Naive thymus-derived CD8-positive, alpha-beta T cell (primary cell): ENCODE measurements at places on chromosomes 3 and 15. TPM values are rescaled to one million over a fixed set of nuclear protein-coding genes. Genes with fewer than 3 reads are reported as not detected.

DNA sequence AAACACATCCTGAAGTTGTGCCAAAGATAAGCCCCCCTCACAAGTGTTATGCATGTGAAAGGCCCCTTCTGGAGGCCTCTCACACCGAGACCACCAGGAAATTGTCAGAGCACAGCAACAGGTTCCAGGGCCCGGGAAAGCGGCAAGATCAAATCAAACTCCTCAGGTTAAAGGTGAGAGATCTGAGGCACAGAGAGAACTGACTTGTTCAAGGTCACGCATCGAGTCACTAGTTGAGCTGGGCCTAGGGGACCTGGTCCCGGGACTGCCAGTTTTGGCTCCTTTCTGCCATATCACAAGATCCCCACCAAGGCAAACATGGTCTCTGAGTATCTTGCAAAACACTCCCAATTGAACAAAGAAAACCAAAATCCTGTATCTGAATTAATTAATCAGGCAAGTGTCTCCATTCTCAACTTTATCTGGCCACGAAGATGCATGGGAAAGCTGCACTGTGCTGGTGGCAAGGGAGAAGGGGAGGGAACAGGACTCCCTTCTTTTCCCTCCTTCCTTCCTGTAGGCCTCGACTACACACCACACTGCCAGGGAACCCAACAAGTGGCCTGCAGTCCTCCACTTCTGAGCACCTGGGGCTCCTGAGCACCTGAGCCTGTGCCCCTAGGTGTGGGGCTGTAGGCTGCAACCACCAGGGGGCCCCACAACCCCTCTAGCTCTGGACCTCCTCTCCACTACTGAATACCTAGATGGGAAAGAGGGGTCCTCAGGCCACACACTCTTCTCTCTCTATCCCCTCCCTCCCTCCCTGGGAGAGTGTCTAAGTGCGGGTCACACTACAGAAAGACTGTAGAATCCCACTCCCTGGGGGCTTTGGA is 37.3 kb downstream of the ANP32A start:
- peak; percentile 69 for DNase-seq
- peaks cover 6% of the 10 kb centered on the region for H3K36me3 ChIP-seq
- H3K27me3 ChIP-seq = no peaks in the 10 kb centered on the region
- H3K4me1 ChIP-seq = peaks cover 15% of the 10 kb centered on the region

Gene NANOGP8
- not detected for total RNA-seq

GRCh38 chr3:48440590-48440958 is 517 bp downstream of the TMA7 start:
- H3K27me3 ChIP-seq = no peaks in the 10 kb centered on the region
- peaks cover 41% of the 10 kb centered on the region for H3K4me1 ChIP-seq
- H3K27ac ChIP-seq = peak overlapping the region; percentile 100
- peak overlapping the region; percentile 89 for H3K4me3 ChIP-seq
- H3K36me3 ChIP-seq = no peaks in the 10 kb centered on the region

DNA sequence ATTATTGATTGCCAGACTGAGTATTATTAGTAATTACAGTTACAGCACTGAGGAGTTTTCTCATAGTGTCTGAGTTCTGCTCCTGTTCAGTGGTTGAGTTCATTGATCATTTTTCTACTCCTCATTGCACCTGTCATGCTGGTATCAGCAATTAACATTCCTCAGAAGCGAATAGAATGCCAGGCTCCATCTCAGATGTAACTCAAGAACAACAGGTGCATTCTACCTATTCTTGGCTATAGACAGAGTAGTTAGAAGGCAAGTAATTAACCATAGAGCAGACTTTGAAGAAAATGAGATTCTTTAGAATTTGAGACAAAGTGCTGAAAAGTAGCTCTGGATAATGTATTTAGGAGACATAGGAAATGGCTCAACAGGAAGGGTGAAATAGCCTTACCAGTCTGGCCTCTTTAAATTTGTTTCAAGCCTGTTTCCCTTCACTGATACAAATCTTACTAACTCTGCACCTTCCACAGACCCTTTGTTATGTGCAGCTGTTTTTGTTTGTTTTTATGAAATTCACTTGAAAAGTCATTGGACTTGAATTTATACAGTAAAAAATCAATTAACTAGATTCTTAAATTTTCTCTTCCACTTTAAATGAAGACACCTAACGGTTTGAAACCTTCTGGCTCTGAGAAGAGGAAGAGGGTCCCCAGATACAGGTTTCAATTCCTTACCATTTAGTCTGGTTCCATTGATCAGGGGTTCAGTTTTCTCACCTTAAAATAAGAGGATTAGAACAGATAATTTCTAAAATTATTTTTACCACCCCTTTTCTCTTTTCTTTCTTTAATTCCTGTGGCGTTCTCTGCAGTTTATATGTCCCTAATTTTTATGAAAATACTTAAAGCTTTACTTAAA is 109.6 kb downstream of the FNDC3B start:
- DNase-seq = no peak
- no peaks in the 10 kb centered on the region for H3K36me3 ChIP-seq
- H3K4me3 ChIP-seq = no peak overlapping the region
- H3K4me1 ChIP-seq = peaks cover 66% of the 10 kb centered on the region
- no peak overlapping the region for H3K27ac ChIP-seq

DNA sequence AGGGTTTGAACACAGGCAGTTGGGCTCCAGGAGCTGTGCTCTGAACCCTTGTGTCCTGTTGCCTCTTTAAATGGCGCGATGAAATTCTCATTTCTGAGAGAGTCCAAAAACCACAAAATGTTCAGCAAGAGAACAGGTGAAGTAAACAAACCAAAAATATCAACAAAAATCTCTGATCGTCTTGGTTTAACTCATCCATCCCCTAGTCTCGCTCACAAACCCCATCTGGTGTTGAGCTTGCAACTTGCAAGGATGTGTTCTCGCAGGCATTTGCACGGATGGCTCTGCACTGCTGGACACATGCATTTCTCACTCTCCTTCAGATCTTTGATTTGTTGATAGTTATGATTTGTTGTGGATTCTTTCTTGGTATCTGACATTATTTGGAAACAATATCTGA is 31.1 kb downstream of the FAH start:
- peaks cover 40% of the 10 kb centered on the region for H3K36me3 ChIP-seq
- H3K27ac ChIP-seq = peak overlapping the region; percentile 4
- H3K27me3 ChIP-seq = no peaks in the 10 kb centered on the region

Gene CHRNB4
- not detected for total RNA-seq

- H3K36me3 ChIP-seq = no peaks in the 10 kb centered on the region
- H3K4me1 ChIP-seq = no peaks in the 10 kb centered on the region
- peaks cover 2% of the 10 kb centered on the region for H3K27me3 ChIP-seq
- no peak overlapping the region for H3K27ac ChIP-seq
- no peak for DNase-seq
These were observed 323.5 kb downstream of the ERC2 start for GRCh38 chr3:56144805-56145204.

DNA sequence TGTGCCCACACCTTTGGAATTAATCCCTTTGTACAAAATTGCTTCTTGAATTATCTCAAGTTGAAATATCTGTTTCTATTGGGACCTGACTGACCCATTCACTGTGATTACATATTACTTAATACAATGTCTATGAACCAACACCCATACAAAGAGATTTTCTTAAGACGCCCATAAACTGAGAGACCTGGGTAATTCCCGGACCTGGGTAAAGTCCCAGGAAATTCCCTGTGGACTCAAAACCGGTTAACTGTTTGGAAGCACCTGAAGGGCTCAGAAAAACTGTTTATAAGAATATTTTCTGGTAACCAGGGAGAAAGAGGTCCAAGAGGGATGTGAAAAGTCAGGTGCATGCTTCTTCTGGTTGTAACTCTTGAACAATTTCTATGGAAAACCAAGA is 314.0 kb upstream of the WNT5A start:
- H3K4me1 ChIP-seq = no peaks in the 10 kb centered on the region
- DNase-seq = no peak
- no peaks in the 10 kb centered on the region for H3K27me3 ChIP-seq
- H3K36me3 ChIP-seq = no peaks in the 10 kb centered on the region
- H3K27ac ChIP-seq = no peak overlapping the region
- no peak overlapping the region for H3K4me3 ChIP-seq

Gene ZBTB47
- total RNA-seq = 0.41 TPM

- no peaks in the 10 kb centered on the region for H3K36me3 ChIP-seq
- no peak overlapping the region for H3K27ac ChIP-seq
- no peaks in the 10 kb centered on the region for H3K27me3 ChIP-seq
- no peak for DNase-seq
These were observed 129.2 kb downstream of the CHDH start for GRCh38 chr3:53716998-53717397.

GRCh38 chr15:40992241-40992741 is 39.0 kb downstream of the CHAC1 start:
- no peak overlapping the region for H3K27ac ChIP-seq
- no peaks in the 10 kb centered on the region for H3K4me1 ChIP-seq
- H3K4me3 ChIP-seq = no peak overlapping the region
- peaks cover 1% of the 10 kb centered on the region for H3K36me3 ChIP-seq
- H3K27me3 ChIP-seq = no peaks in the 10 kb centered on the region

DNA sequence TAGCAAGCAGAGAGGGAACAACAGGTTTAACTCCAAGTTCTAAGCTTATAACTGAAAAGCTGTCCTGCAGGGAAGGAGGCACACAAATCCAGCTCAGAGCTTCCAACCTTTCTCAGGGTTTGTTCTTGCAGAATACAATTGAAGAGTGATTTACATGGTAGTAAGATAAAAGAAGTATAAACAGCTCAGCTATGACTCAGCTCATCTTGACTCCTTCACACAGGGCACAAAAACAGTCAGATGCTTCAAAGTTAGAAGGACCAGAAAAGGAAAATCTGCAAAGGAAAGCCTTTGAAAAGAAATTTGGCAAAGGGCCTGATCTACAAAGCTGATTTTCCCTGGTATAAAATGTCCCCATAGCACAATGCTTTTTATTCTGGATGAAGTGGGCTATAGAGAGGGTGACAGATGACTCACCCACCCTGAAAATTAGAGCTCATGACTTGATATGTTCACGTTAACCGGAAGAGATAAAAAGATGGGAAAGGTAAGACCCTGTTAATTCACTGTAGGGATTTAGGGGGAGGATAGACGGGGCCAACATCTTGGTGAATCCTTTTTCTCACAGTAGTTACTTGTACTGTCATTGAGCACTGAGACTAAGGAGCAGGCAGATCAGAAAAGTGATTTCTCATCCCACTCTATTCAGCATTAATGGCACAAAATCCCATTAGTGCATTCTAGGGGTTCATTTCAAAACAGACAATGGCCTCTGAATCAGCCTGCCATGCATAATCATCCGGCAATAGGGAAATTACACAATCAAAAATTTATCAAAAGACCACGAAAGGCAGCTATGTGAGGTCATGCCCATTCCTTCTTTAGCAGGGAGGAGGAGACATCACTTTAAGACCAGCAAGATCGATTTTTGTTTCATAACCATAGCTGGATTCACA is 143.5 kb downstream of the GAP43 start:
- no peaks in the 10 kb centered on the region for H3K4me1 ChIP-seq
- H3K36me3 ChIP-seq = no peaks in the 10 kb centered on the region
- peaks cover 8% of the 10 kb centered on the region for H3K27me3 ChIP-seq
- no peak overlapping the region for H3K27ac ChIP-seq
- DNase-seq = no peak

GRCh38 chr3:77040216-77040615 is 317 bp downstream of the ROBO2 start:
- no peaks in the 10 kb centered on the region for H3K4me1 ChIP-seq
- H3K4me3 ChIP-seq = no peak overlapping the region
- no peaks in the 10 kb centered on the region for H3K36me3 ChIP-seq
- H3K27ac ChIP-seq = no peak overlapping the region

GRCh38 chr3:4752201-4753072 is 226.8 kb upstream of the BHLHE40 start:
- no peak overlapping the region for H3K27ac ChIP-seq
- H3K4me3 ChIP-seq = no peak overlapping the region
- H3K4me1 ChIP-seq = peaks cover 68% of the 10 kb centered on the region
- H3K27me3 ChIP-seq = no peaks in the 10 kb centered on the region
- peaks cover 29% of the 10 kb centered on the region for H3K36me3 ChIP-seq
- DNase-seq = no peak

DNA sequence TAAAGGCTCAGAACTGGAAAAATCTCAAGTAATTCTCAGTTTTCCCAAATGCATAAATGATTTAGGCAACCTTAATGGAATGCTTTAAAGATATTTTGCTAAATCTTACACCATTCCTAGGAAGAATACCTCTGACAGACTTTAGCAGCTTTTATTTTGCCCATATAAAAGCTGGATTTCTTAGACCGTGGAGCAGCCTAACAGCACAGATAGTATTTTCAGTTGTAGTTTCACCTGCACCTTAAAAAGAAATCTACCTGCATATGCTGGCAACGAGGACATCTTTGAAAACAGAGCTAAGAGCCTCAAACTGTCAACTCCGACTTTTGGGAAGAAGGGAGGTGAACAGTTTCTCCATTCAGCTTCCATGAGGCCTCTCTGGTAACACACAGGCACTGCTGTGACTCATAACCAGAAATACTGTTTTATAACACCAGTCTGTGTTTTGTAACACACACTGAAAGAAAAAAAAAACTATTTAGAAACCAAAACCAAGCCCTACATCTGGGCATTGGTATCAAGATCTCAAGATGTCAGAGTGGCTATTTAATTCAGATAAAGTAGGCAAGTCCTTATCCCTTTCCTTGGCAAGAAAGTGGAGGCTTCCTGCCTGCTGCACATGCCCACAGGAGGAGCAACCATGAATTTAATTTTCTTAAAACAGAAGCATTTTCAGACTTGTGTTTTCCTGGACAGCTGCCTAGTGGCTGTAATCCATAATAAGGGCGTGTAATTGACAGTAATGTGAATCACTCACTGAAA is 181.5 kb upstream of the ICE2 start:
- peaks cover 7% of the 10 kb centered on the region for H3K4me1 ChIP-seq
- no peak for DNase-seq
- no peak overlapping the region for H3K27ac ChIP-seq
- H3K36me3 ChIP-seq = no peaks in the 10 kb centered on the region
- H3K4me3 ChIP-seq = no peak overlapping the region

DNA sequence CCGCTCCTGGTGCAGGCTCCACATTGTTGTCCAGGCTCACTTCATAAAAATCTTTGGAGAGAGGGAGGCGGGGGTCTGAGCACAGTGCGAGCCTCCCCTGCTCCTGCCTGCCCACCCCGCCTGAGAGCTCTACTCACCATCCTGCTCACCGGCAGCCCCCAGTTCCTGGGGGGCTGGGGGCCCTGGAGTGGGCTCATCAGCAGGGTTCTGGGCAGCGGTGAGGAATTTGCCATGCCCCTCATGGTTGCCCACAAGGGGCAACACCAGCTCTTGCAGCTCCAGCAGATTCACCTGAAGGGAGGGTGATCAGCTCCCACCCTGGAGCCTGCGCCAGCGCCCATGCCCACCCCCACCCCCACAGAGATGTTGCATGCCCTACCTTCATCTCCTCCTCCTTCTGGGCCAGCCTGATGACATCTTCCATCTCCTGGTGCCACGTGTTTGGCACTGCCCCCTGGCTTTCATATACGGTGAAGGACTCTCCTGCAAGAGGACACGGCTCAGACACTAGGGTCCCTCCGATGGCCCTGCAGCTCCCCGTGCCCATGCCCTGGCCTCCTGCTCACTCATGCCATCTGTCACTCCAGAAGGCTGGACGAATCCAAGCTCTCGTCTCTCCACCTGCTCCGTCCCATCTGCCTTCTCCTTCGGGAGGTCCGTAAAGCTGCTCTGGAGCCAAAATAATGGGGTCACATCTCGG is 162.1 kb downstream of the TBC1D2B start:
- H3K27ac ChIP-seq = no peak overlapping the region
- no peak overlapping the region for H3K4me3 ChIP-seq
- no peaks in the 10 kb centered on the region for H3K36me3 ChIP-seq
- peaks cover 23% of the 10 kb centered on the region for H3K27me3 ChIP-seq
